Amygdala (tissue), 56 donors: ENCODE measurements at places on chromosomes 2 and 18.

DNA sequence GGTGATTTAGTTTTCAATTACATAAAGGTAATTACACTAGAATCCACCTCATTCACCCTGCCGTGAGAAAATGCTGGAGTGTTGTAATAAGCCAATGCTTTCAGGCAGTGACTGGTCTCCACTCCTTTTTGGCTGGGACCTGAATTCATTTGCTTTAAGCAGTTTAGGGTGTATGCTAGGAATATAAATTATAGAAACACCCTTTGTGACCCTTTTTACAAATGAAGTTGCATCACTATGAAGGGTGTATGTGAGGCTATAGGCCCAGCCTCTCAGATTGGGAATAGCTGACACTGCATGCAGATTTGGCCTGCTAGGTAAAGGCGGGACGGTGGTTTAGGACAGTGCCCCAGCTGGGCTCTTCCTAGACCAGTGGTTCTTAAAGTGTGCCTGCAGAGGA is 50.8 kb upstream of the NFE2L2 start:
- no peak for DNase-seq

GRCh38 chr2:174205562-174205961 is 42.8 kb downstream of the OLA1 start:
- DNase-seq: no peak

DNA sequence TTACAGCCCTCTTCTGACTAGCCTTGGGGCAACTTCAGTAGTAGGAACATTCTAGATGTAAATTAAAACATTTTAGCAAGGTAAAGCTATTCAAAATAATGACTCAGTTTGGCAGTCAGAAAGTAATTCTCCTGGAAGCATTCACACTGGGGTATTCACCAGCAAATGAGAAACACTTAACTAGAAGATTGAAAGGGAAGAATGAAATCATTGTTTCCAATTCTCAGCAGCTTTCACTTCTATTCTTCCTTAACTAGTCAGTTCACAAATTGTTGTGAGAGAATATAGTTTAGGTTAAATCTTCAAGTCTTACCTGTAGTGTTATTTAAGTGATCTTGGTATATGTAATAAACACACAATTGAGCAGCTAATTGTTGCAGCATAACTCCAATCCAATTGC is 1135.6 kb upstream of the FAM98A start:
- no peak for DNase-seq

GRCh38 chr18:63617915-63618234 is 26.2 kb downstream of the SERPINB4 start:
- DNase-seq: no peak

- DNase-seq: no peak
These were observed 38.5 kb upstream of the MYO3B start for GRCh38 chr2:170139276-170139967.

- DNase-seq: no peak
These were observed 762 bp downstream of the VPS4B start for GRCh38 chr18:63421514-63421913.

DNA sequence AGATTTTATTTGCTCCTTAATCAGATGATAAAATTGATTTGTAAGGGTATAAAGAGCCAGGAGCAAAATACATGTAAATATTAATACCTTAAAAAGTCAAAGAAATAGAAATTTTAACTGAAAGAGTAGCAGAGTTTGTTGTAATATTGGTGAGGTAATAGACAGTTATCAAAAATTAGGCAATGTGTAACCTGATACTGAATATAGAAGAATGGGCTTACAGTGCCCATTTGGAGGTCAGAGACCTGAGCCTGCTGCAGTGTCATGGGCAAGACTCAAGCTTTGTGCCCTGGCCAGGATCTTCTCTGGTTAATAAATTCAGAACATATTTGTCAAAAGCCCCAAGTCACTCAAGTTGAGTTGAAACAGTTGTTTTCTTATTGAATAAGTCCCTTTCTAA is 29.7 kb upstream of the TMEM247 start:
- no peak for DNase-seq

GRCh38 chr2:40384714-40385113 is 67.2 kb downstream of the SLC8A1 start:
- DNase-seq: no peak

GRCh38 chr18:45874491-45875184 is 49.2 kb downstream of the SIGLEC15 start:
- no peak for DNase-seq

DNA sequence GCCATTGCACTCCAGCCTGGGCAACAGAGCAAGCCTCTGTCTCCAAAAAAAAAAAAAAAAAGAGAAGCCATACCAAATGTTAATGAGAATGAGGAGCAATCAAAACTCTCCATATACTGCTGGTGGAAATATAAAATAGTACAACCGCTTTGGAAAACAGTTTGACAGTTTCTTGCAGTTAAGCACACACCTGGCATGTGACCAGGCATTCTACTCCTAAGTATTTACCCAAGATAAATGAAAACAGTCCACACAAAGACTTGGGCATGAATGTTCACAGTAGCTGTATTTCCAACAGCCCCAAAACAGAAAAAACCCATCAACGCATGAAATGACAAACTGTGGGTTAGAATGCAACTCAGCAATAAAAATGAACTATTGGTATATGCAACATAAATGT is 76.0 kb upstream of the ST8SIA5 start:
- DNase-seq: no peak

GRCh38 chr2:236956031-236956618 is 129.6 kb upstream of the COPS8 start:
- DNase-seq: no peak

- no peak for DNase-seq
These were observed 14.4 kb upstream of the SP140L start for GRCh38 chr2:230312638-230313037.

DNA sequence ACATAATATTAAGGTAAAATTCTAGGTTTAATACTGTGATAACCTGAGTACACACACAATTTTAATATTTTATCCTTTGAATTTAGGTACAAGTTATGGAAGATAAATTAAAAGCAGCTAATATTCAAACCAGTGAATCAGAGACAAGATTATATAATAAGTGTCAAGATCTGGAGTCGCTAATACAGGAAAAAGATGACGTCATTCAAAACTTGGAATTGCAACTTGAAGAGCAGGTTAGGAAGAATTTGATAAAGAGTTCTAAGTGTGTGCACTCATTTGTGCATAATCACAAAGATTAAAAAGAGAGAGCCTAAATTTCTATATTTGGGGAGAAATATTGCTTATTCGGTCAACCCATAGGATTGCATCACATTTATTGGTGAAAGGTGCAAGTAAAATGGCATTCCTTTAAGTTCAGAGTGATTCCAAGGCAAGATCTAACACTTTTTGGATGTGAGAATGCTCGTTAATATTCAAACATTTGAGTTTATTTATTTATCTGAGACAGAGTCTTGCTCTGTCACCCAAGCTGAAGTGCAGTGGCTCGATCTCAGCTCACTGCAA is 16.3 kb upstream of the C1GALT1C1L start:
- DNase-seq: no peak

DNA sequence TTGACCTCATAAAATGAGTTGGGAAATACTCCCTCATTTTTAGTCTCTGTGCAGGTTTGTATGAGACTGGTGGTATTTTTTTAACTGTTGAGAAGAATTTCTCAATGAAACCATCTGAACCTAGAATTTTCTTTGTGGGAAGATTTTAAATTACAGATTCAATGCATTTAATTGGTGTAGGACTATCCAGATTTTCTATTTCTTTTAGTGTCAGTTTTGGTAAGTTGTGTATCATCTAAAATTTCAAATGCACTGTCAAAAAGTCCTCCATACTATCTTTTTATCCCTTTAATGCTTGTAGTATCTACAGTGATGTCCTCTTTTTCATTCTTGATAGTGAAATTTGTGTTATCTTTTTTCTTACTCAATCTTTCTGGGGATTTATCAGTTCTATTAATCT is 1.8 kb upstream of the BOK start:
- DNase-seq: no peak

DNA sequence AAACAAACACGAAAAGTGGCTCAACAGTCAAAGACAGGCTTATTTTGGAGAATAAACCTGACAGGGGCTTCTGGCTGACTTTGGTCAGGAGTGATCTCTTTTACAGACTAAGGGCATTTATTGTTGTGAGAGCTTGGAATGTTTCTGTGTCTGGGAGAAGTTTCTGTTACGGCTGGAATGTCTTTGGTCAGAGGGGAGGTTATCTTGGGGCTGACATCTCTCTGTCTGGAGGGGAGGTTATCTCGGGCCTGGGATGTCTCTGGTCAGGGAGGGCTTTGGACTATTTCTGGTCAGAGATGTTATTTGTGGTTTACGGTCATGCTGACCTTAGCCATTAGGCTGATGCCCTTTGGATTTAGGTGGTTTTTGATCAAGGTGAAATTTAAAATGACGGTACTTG is 345.5 kb upstream of the FSIP2 start:
- no peak for DNase-seq

DNA sequence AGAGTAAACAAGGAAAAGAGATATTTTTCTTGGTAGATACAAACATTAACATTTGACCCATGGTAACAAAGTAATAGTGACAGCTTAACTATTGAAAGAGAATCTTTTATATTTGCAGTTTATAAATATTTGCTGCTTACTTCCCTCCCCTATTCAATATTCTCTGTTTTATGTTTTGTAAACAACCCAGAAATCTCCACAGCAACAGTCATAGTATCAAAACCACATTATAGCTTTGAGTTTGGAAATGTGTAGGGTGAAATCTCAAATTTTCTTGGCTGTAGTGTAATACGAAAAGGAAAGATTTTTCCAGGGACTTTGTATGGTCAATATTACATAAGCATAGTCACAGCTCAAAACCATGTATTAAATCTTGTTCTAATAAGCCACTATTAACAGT is 511.2 kb downstream of the METTL4 start:
- no peak for DNase-seq

GRCh38 chr2:162694266-162694665 is 144.3 kb downstream of the KCNH7 start:
- no peak for DNase-seq

- DNase-seq: no peak
These were observed 32.1 kb downstream of the ZFP36L2 start for GRCh38 chr2:43194121-43194869.

DNA sequence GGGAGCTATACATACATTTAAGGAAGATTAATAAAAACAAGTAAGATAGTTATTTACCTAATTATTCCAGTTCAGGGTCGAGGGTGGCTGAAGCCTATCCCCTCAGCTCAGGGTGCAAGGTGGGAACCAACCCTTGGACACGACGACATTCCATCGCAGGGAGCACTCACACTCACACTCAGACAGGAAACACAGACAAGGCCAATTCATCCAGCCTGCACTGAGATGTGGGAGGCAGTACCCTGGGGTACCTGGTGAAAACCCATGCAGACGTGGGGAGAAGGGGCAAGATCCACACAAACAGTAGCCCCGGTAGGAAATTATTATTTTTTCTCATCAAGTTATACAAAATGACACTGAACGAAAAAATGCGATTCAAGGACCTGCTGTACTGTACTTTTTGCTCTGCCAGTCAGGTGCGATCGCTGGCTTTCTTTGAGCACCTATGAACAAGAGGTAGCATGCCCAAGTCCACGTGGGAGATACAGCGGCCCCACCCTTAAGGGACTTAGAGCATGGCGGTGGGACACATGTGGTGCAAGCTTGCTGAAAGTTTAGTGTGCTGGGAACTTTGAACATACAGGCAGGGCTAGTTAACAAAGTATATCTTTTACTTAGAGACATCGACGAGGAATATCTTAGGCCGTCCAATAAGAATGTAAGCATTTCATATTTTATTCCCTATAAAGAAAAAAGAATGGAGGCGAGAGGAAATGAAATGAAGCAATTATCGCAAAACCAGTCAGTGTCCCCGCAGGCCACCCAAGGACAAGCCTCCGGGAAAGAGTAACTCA is 624 bp downstream of the METTL8 start:
- DNase-seq: no peak

DNA sequence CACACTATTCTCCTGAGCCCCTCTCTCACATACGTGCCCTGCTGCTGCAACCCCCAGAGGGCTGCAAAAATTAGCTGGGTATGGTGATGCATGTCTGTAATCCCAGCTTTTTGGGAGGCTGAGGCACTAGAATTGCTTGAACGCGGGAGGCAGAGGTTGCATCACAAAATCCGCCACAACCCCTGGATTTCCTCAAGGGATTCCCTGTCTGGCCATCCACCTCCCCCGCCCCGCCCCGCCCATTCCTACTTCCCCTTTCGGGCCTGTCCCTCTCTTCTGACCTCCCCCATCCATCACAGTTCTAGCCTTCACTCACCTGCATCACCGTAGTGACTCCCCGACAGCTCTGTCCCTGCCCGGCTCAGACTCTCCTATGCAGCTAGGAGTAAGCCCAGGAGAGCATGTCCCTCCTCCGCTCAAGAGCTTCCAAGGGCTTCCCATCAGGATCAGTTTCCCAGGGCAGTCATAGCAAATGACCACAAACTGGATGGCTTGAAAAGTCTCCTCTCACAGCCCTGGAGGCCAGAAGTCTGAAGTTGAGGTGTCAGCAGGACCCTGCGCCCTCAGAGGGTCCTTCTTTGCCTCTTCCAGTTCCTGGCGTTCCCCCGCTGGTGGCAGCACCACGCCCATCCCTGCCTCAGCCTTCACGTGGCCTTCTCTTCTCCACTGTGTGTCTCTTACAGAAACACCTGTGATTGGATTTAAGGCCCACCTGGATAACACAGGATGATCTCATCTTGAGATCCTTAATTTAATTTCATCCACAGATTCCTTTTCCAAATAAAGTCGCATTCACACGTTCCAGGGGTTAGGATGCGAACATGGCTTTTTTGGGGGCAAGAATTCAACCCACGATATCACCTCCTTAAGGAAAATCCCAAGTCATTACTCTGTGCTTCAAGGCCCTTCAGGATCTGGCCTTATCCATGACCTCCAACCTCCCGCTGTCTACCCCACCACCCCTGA is 58.5 kb downstream of the HS1BP3 start:
- no peak for DNase-seq

DNA sequence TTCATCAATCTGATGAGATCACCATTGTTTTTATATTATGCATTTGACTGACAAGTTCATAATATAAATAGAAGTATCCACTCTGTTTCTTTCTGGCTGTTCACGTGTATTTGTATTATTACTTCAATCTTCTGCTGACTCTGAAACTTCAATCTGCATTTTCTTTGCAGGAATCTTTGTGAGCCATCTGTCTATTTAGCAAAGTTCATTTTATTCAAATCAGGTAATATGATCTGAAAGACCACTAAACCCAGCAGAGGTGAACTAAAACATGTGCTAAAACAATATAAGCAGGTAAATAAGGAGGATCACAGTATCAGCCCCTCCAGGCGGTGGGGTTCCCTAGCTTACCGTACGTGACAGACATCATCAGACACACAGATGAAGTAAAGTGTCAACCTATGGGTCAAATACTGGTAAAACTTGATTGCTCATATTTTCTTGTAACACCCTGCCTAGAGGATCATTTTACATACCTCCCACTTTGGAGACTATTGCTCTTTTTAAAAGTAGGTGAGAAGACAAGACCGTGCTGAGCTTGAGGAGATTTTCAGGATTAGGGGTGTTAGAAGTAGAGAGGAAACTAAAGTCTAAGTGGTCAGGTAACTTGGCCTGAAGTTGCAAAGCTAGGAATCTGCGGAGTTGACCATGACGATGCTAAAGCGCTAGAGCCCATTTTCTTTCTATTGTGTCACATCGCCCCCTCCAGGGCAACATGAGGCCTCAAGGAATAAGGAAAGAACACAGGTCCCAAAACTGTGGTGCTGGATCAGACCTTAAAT is 9.0 kb downstream of the DTNB start:
- DNase-seq: no peak
